ENCODE measurements at places on chromosomes 7 and 10.

DNA sequence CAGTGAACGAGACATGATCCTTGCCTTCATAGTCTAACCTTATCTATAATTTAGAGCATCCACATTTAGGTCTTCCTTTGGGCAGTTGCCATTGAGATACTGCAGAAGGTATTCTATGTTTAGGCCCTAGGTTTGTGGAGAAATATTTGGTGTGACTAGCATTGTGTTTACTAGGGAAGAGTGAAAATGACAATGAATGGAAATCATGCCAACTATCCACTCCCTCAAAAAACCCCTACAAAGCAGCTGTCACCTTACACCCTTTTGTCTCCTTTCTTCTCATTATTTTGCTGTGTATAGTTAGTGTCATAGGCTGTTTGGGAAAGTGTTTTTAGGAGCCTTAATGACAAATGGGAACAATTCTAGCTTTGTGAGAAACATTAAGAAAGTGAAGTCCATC lies 3.2 kb downstream of the CCNJ start:
- DNase-seq, result no peak

DNA sequence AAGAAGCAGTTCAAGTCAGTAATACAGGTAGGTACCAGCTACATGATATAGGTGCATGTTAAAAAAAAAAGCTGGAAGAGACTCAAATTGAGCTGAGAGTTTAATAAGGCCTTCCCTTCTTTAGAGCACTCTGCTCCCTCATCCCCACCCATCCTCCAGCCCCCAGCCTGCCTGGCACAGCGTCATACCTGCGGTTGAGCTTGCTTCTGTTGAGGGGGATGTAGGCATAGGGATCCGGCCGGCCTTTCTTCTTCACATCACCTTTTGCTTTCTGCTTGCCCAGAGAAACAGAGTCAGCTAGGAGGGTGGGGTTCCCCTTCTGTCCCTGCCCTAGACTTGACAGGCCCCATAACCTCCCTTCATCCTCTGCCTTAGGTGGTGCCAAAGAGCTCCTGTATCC lies 23.8 kb upstream of the FRAT2 start:
- no peak for DNase-seq

GRCh38 chr7:151644554-151644953 lies 124.9 kb upstream of the RHEB start:
- no peak for DNase-seq

DNA sequence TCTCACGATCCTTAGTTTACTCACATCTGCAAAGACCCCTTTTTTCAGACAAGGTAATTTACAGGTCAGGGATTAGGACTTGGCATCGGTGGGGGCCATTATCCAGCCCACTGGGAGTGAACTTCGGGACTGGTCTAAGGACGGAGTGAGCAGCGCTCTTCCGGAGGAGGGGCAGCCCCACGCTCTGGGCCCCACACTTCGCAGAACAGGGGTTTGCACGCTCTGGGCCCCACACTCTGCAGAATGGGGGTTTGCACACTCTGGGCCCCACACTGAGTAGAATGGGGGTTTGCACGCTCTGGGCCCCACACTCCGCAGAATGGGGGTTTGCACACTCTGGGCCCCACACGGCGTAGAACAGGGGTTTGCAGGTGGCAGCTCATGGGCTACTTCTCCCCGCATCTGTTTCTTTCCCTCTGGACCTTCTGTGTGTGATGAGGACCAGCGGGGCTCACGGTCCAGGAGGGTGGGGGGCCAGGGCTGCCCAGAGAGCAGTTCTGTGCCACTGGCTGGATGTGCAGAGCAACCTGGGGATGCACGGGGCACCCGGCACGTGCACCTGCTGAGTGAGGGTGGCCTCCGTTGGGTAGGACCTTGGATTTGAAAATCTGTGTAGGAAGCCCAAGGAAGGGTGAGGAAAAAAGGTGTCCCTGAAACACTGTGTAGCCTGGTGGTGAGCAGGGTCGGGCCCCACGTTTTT lies 134.8 kb downstream of the WDR37 start:
- no peak for DNase-seq

DNA sequence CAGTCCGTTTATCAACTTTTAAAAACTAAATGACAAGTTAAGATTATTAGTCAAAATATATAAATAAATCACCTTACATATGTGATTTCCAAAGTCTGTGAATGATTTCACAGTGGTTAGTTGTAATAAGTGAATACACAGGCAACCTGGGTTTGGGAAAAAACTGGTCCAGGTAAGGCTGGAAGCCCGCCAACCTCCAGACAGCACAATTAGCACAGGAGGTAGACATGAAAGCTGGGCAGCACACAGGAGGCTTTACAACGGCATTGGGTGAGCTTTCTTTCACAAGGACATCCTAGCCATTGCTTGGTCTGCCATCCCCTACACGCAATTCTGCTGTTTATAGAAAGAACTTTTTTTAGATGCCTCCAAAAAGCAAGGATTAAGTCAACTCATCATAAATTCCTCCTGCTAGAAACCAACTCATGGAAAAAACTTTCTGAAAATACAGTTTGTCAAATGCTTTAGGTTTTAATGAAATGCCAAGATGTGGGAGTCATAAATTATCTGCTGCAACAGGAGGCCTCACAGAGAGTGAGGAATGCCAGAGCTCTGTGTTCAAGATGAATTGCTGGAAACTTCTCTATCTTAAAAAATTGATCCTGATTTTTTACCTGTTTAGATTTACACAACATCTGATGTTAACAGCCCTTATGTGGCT lies 346.8 kb upstream of the NFE2L3 start:
- DNase-seq, result peak; percentile 41

- DNase-seq, result no peak
Observed at GRCh38 chr7:149071641-149072437, 18.7 kb downstream of the ZNF786 start.

- no peak for DNase-seq
Observed at GRCh38 chr10:81877596-81877995, 2.6 kb downstream of the NRG3 start.

- DNase-seq, result no peak
Observed at GRCh38 chr10:54124209-54124885, 676.7 kb downstream of the PCDH15 start.

GRCh38 chr7:909358-910329 lies 33.3 kb downstream of the GET4 start:
- DNase-seq, result no peak

DNA sequence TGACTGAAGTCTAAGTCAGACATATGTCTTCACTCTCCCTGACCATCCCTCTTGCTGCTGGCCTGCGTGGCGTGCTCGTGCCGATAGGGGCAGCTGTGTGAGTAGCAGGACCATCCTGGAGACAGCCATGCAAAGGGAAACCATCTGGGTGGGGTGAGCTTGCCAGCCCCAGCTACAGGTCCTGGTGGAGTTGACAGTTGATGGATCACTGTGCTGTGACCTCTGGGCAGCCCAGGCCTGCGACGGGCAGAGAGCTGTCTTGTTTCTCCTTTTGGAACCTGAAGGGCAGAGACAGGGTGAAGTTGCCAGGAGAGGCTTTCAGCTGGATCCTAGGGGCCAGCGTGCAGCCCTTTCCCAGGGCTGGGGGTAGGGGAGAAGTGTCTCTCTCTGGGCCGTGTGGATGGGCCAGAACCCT lies 44.7 kb downstream of the GRK5 start:
- DNase-seq, result no peak

- DNase-seq, result no peak
Observed at GRCh38 chr10:133096616-133097269, 9.0 kb downstream of the ADGRA1 start.

DNA sequence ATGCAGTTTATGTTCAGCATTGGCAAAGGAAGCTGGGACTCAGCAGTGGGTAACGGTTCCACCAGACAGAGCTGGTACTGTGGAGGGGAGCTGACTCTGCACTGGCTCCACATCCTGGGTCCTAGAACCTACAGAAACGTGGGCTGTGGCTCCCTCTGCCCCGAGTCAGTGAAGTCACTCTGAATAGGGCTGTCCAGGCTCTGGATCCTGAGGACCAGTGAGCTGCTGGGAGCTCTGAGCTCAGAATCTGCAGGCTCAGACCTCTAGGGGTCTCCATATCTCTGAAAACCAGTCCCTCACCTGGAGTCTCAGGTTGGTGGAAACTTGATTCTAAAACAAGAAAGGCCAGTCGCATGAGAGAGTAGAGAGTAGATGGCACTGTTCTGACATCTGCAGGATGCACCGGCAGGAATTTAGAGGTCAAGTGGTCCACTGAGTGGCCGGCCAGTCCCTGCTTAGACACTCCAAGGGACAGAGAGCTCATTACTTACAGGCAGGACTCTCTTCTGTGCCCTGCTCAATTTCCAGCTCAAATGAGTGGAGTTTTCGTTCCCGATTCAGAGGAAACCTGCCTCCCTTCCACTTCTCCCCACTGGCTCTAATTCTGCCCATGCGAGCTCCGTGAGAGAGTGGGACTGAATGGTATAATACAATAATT lies 18.6 kb downstream of the NPFFR1 start:
- DNase-seq, result no peak

DNA sequence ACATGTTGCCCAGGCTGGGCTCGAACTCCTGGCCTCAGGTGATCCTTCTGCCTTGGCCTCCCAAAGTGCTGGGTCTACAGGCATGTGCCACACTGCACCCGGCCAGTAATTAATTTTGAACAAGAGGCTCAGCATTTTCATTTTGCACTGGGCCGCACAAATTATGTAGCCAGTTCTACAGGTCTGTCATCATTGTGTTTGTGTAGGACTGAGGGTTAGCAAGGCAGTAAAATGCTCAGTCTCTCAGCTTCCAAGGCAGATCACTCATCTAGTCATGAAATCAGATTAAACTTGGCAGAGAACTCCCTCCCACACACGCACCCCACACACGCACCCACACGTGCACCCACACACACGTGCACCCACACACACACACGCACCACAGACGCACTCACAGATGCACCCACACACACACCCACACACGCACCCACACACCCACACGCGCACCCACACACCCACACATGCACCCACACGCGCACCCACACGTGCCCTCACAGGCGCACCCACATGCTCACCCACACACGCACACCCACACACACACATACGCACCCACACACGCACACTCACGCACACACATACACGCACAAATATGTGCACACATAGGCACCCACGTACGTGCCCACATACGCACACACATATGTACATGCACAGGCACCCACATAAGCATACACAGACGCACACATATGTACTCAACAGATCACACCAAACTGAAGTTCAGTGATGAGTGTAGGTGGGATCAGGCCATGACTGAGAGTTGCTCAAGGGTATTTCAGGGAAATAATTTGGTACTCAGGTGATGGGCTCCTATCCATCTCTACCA lies 27.8 kb upstream of the PROSER2 start:
- no peak for DNase-seq

DNA sequence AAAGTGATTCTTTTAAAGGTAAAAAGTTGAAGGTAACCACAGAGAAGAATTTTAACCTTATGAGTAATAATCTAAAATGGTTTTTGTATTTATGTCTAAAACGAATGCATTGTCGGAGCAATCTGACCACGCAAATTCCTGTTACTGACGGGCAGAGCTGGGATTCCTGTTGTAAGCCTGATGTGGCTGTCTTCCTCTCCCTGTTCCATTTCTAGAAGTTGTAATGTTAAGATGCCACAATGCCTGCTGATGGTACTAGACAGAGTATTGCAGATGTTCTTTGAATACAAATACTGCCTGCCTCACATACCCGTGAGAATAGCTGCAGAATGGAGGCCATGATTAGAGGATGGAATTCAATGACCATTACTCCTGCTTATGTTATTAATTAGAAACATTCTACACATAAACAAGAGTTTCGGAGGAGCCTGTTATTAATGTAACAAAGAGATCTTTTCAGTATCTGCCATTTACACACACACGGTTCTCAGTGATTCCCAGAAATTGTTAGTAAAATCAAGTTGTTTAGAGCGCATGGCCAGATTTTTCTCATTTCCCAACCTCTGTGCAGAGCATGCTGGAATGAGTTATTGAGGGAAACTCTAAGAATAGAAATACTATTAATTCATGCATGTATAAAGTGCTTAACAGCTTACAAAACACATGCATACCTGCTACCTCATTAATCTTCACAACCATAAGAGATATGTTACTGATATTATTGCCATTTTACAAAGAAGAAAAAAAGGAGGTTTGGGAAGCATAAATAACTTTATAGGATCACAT lies 196.8 kb downstream of the PTN start:
- DNase-seq, result no peak

DNA sequence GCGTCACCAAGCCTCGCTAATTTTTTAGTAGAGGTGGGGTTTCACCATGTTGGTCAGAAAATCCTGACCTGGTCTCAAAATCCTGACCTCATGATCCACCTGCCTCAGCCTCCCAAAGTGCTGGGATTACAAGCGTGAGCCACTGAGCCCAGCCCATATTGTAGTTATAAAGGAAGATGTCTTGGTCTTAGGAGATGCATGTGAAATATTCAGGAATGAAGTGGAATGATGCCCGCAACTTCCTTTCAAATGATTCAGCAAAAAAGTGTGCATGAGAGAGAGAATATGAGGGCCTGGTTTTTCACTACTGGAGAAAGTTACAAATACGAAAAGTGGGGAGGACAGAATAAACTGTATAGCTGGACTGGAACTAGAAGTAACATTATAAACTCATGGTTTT lies 15.9 kb downstream of the TMEM209 start:
- DNase-seq, result no peak

GRCh38 chr10:88582411-88582805 lies 710 bp downstream of the RNLS start:
- DNase-seq, result no peak

DNA sequence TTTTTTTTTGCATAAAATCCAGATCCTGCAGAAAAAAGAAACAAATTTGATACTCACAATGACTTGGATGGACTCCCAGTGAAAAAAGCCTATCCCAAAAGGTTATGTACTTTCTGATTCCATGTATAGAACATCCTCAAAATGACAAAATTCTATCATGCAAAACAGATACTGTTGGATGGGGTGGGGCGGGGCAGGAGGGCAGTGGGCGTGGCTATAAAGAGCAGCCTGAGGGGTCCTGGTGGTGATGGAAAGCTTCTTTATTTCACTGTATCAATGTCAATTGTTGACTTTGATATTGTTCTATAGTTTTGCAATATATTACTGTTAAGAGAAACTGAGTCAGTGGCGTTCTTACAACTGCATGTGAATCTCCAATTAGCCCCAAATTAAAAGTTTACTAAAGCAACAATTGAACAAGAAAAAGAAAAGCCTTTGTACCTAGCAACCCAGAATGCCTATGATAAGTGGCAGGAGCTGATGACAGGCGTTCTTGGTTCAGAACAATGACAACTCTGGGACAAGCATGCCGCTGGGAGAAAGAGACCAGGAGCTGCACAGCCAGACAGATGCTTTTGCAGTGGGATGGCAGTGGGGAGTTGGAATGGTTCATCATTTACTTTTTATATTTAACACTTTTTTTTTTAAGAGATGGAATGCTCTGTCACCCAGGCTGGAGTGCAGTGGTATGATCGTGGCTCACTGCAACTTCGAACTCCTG lies 101.9 kb downstream of the LHPP start:
- no peak for DNase-seq

Data from NCI-H1436 treated with DMSO at 0.1 percent for 48 hours (cell line).